Cardiac septum (tissue), 1 donor: ENCODE measurements at places on chromosomes 11 and 22.

DNA sequence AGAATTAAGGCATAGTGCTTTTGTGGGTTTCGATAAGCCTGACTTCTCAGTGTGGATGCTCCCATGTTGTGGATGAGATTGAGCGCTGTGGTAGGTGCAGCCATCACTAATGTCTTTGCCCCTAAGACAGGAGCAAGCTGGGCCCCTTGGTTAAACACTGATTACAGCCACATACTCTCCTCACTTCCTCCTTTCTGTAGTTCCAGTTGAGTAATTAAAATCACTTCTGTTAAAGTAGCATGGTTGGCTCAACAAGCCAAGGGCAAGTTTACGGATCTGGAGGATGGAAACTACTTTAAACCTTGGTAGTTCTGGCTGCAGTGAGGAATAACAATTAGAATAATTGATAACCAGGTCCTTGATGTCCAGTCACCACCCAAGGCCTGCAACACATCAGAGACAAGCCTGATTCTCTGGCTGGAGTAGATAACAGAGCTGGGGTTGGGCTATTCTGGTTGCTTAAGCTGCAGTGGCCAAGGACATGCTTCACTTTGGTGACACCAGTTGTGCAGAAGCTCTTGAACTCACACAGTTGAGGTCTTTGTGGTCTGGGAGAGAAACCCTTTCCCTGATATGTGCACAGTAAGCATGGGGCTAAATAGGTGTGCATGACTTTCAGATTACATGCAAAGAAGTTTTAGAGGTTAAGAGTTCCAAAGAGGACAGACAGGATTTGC lies 81.3 kb downstream of the KIRREL3 start:
- DNase-seq: no peak

GRCh38 chr22:36367066-36367465 lies 20.7 kb downstream of the MYH9 start:
- DNase-seq: no peak

DNA sequence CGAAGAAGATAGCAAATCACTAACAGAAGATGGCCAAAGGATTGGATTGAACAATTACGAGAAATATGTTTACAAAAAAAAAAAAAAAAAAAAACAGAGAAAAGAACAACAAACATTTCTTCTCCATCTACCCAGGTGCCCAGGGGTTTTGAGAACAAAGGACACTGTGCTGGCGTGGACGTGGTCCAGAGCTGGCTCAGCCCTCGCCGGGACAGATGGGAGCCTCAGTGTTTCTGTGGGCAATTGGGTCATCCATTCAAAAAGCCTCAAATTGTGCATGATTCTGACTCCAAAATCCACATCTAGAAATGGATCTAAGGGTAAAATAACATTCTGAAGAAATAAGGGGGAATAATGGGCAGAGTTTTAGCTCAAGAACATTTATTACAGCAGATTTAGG lies 63.1 kb downstream of the DHCR7 start:
- no peak for DNase-seq

DNA sequence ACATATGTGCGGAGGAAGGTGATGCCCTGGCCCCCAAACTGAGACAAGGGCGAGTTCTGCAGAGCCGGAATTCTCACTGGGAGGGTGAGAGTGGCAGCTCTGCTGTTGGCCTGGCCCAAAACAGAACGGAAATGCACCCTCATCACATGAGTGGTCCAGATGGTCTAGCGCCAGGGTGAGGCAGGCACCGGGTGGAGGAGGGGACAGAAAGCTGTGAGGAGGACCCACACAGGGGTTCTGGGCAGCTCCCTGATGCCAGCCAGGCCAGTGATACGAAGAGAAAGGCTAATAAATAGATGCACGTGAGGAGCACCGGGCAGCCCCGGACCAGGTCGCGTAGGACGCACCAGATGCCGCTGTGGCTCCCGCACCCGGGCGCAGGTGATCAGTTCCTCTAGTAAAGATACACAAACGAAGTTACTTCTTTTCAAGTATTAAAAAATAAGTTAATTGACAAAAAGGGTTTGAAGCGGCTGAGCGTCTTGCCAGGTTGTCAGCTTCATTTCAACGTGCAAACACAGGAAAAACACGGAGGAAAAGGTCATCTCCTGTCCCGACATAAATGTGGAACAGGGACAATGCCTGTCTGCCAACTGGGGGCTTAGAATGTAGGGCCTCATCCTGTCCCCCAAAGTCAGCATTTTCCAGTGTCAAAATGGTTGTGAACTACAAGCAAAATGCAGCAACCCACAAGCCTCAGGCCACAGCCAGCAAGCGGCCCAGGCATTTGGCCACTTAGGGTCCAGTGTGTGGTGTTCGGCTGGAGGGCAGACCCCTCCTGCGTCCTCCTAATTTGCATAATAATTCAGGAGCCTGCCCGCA lies 15.3 kb upstream of the BID start:
- no peak for DNase-seq
